ENCODE measurements at places on chromosomes 13 and 19.

- no peak for DNase-seq
These were observed 36.3 kb upstream of the ZNF835 start for GRCh38 chr19:56707821-56708220.

GRCh38 chr19:8499048-8499833 is 3.2 kb downstream of the PRAM1 start:
- DNase-seq, result no peak

GRCh38 chr19:4409123-4409933 is 6.9 kb downstream of the CHAF1A start:
- DNase-seq, result no peak

DNA sequence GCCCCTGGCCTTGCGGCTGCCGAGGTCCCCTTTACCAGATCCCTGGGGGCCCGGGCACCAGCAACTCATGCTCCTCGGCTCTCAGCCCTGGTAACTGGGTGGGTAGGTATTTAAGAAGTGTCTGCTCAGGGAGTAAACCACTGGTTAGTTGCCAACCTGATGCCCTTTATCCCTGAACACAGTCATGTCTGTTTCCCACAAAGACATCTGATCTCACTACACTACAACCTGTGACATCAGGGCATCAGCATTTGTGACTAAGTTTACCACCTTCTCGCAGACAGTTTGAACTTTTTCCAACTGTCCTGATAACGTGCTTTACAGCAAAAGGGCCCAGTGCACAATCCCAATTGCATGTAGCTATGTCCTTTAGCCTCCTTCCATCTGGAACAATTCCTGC is 22.0 kb downstream of the GGACT start:
- DNase-seq, result no peak

DNA sequence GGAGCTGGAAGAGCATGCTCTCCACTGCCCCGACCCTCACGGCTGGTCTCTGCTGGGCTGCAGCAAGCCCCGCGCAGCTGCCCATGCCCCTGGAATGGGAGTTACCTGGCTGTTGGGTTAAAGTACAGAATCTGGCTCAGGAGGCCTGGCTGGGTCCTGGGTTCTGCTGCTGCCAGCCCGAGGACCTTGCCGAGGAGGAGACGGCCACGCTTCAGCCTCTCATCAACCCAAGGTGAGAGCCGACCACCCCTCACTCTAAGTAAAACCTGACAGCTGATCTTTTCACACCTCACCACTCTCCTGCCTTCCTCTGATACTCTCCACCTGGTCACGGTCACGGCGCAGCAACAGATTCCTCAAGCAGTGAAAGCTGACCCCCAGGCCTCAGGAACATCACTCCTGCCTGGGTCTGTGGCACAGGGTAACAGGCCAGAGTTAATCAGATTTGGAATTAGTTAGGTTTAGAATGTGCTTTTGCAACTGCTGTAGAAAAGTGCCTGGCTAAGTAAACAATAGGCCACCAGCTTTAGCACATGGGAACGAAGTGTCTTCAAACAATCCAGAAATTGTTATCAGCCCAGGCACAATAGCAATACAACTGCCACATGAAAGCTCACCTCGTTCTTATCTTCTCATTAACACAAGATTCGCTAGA is 20.5 kb downstream of the RAB20 start:
- DNase-seq, result no peak

DNA sequence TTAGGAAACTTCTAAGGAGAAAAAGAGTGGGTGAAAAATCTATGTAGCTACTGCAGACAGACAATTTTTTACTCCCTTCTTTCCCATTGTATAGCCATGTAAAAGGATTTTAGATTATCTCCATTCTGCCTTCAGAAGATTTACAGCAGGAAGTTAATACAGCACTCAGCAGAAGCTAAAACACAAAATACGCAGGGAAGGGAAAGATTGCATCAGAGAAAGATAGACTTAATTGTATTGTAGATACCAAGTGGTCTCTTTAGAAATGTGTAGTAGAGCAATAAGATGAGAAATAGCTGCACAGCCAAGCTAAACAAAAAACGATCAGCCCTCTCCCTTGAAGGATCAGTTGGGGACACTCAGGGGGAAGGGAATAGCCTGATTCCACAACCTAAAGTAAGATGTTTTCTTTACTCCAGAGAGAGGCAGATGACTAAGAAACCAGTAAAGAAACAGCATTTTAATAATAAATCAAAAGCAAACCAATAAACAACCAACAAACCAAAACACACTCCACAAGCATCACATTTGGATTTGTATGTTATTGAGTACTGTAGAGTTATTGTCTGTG is 236.7 kb upstream of the SLITRK1 start:
- no peak for DNase-seq

- DNase-seq, result no peak
These were observed 1.3 kb downstream of the RPS16 start for GRCh38 chr19:39434123-39435076.

DNA sequence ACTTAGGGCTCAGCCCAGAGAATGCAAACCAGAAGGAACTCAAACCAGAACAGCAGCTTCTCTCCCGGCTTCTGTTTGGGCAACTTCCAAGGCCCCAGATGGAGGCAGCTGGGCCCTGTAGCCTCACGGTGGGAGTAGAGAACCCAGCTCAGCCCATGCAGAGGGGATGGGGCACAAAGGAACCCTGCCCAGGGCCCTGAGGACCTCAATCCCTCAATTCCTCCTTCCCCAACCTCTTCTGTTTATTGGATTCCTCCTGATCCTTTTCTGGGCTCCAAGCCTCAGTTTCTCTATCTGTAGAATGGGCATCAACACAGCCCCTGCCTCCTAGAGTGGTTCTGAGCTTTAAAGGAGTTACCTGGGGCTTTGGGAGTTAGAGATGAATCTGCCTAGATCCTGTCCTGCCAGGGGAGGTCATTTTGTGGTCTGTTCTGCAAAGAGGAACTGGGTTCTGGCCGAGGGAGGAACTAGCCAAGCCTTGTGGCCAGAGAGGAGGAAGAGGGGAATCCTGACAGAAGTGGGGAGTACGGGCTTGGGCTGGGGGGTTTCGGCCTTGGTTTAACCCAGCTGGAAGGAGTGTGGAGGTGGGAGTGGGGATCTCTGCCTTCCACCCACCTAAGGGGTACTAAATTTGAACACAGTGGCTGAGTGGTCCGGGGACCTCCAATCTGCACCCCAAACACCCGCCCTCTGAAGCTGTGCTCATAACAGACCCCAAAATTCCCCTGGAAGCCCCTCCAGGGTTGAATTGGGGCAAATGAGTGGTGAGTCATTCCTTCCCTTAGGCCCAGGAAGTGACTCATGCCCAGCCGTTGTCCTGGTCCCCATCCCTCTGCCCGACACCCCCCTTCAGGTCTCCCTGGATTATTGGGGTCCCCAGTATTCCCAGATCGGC is 2.7 kb downstream of the ADGRE5 start:
- peak; percentile 79 for DNase-seq

DNA sequence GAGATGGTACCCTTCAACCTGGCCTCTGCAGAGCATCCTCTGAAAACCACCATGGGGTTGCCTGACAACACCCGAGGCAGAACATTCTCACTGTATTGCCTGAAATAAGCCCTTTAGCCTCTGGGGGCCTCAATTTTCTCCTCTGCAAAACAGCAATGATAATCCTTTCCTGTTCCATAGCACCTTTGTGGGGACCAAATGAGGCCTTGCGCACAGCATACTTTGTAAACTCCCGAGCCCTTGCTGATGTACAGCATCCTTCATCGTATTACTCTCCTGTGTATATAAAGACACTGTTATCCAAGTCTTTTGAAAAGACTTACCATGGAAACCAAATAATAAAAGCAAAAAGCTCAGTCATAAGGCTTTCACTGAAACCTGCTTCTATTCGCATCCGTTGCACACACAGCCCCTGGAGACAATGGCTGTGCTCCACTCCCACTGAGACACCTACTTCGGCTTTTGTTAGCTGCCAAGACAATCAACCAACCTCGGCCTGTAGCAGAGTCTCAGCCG is 276.0 kb downstream of the FOXO1 start:
- DNase-seq, result no peak

DNA sequence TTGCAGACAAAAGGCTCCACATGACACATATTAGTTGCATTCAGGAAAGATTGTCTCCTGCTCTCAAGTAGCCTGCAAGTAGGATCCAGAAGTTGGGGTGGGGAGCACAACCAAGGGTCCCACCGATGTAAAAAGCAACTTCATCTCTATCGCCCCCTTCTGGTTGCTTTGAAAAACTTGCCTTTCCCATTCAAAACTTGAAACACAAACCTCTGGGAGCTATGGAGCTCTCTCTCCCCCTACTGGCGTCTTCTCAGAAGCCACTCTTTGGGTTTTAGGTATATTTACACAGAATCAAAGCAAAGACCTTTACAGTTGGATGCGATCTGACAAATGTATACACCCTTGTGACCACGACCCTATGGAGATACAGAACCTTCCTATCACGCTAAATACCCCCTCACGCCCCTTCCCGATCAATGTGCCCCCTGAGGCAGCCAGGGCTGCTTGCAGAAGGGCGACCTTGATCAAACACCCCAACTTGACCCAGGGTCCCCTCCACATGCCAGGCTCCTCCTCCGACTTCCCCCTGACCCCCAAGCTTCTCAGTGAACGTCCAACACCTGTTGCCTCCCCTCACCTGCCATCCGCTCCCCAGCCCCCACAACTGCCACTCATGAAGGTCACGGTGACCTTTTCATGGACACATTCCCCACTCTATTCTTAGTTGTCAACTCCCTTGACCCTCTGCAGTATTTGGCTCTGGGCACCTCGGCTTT is 10.1 kb downstream of the NOSIP start:
- peak; percentile 88 for DNase-seq

DNA sequence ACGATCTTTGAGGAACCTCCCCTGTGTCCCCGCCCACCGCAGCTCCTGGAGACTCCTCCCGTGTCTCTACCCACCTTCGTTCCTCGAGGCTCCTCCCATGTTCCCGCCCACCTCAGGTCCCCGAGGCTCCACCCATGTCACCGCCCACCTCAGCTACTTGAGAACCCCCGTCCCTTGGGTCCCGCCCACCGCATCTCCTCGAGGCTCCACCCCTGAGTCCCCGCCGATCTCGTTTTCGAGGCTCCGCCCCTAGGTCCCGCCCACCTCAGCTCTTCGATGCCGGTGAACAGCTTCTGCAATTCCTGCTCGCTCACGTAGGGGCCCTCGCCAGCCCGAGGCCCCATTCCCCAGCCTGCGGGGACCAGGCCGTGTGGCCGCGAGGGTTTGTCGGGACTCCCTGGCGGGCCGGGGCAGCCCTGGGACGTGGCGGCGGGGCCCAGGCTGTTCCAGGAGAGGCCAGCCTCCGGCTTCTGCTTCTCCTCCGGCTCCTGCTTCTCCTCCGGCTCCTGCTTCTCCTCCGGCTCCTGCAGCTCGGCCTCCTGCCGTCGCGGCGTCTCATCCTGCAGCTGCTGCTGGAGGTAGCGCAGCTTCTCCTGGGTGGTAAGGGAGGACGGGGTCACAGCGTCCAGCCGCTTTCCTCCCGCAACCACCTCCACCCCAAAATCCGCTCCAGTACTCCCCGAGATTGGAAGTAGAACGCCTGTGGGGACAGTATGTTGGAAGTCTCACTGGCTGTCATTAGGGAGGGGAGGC is 16.7 kb downstream of the TSKS start:
- peak; percentile 39 for DNase-seq

DNA sequence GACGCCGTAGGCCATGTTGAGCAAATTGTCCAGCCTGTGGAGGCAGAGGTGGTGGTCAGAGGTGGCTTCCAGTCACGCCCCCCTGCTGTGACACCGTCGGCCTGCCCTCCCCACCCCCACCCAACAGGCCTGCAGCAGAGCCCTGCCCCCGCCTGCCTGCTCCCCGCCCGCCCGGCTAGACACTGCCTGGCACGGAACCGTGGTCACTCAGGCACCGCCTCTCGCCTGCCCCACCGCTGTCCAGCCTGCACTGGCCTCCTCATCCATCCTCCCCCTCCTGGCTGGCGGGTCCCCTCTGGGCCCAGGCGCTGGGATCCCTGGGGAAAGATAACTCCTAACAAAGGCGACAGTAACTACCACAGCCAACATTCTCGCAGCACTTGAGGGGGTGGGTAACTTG is 21.7 kb downstream of the PRKCSH start:
- DNase-seq, result no peak

DNA sequence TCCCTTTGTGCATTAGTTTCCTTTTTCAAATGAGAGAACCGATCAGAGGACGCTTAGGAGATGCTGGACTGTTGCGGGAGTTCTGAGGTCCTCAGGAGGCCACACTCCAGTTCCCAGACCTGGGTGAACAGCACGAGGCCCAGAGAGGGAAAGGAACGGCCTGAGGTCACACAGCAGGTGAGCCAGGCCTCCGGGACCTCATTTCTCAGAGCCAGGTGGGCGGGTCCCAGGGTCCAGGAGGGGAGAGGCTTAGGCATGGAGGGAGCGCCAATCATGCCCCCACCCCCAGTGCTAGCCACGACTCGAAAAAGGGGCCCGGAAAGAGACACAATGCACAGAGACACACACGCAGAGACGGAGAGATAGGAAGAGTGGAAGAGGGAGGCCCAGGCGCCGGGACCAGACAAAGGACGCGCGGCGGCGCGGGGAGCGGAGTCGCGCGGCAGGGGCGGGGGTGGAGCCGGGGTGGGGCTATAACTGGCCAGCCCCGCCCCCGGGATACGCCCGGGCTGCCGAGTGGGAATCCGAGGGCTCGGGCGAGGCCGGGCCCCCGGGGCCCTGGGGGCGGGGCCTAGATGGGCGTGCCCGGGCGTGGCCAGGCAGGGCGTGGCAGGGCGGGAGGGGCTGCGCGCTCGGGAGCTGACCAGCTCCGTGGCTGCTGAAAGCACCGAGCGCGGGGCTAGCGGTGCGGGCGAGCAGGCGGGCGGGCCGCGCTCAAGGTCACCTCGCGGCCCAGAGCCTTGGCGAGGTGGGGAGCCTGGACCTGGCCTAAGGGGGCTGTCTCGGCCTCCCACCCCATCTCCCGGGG is 1.6 kb downstream of the ELAVL3 start:
- DNase-seq, result no peak

GRCh38 chr13:102907886-102908515 is 62.2 kb downstream of the ERCC5 start:
- DNase-seq, result no peak

GRCh38 chr13:41049480-41050440 is 11.5 kb upstream of the WBP4 start:
- no peak for DNase-seq

DNA sequence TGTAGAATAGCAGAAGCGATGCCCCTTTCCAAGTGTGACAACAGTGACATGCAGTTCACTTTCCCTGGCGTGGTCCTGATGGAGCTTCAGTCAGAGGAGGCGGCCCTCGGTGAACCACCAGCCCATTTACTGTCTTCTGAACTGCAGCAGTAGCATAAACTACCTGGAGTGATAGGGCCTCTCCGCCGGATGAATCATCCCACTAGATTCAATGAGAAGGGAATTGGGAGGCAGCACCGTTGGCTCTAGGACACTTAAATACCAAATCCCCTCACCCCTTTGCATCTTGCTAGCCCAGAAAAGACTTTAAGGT is 112.8 kb upstream of the GPR12 start:
- DNase-seq, result no peak
